BJ (cell line): ENCODE measurements at places on chromosomes 12 and 14. TPM values are rescaled to one million over a fixed set of nuclear protein-coding genes. Genes with fewer than 3 reads are reported as not detected.

- DNase-seq, result no peak
Measured at GRCh38 chr12:48811437-48812090, 6.7 kb upstream of the CACNB3 start.

DNA sequence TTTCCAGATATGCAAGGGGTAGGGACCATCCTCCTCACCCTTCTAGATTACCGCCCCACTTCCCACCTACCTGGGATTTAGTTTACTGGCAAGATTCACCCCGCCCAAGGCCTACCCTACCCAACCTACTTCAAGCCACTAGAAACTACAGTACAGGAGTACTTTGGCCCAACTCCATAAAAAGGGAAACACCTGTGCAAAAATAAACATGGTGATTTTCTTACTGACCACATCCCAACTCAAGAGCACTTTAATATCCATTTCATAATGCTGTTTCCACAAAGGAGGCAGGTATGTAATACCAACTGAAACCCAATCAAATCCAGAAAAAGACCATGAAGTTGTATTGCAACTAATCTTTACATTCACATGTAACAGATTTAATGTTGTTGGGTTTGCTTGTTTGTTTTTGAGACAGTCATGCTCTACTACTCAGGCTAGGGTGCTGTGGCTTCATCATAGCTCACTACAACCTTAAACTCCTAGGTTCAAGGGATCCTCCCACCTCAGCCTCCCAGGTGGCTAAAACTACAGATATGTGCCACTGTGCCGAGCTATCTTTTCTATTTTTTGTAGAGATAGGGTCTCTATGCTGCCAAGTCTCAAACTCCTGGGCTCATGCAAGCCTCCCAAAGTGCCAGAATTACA lies 41.7 kb upstream of the RAP1B start:
- no peak for DNase-seq

DNA sequence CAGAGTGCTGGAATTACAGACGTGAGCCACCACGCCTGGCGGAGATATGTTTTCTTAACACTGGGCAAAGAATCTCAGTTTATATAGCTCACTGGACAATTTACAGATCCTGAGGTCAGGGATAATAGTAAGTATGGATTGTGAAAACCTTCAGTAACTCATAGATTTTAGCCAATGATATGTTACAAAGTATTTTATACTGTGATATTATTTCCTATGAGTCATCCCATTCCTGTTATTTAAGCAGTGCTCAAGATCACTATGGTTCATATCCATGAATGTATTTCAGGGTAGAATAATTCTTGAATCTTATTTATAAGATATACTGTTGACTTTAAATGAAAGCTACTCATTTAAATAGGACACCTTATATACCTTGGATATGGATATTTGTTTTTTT lies 107.2 kb downstream of the RAD51B start:
- no peak for DNase-seq

The SYCP3 gene
- 0.10 TPM in 1 of 2 replicates, not detected in the other for polyA plus RNA-seq
